Esophagus muscularis mucosa (tissue), 4 donors: ENCODE measurements at places on chromosomes 6 and 20. TPM values are rescaled to one million over a fixed set of nuclear protein-coding genes. Genes with fewer than 3 reads are reported as not detected.

- DNase-seq = no peak
Observed at GRCh38 chr6:31687321-31687720, 6.5 kb upstream of the LY6G5C start.

DNA sequence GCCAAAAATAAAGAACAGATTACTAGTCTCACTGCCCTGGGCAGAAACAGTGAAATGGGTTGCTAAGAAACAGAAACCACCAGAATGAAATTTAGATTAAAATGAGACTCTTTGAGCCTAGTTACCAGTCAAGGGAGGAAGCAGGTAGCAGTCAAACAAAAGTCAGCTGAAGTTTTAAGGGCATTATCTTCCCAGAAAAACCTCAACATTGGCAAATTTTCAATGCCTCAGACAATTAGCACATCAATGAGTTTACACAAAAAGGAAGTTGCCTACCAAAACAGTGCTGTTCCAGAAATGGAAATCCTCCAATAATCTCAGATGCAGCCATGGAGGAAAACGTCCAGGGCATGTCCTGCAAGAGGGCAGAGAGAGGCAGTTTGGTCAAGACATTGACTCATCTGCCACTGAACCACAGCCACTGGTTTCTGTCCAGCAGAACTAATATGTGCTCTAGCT lies 399.7 kb upstream of the ADGRB3 start:
- no peak for DNase-seq

DNA sequence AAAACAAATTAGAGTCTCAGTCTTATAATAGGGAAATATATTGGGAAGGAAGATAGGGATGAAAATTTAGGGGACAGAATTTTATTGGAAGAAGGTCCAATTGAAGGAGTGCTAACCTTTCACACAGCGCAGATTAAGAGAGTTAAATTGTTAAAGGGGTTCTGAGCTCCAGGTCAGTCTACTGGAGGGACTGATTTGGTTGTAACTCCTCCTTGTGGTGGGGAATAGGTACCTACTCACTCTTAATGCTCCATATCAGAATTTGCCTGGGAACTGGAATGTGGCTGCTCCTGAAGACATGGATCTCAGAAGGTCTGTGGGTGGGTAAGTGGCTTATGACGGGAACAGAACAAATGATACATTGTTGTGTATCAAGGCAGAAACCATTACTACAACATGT lies 143.5 kb downstream of the FLRT3 start:
- DNase-seq = no peak

DNA sequence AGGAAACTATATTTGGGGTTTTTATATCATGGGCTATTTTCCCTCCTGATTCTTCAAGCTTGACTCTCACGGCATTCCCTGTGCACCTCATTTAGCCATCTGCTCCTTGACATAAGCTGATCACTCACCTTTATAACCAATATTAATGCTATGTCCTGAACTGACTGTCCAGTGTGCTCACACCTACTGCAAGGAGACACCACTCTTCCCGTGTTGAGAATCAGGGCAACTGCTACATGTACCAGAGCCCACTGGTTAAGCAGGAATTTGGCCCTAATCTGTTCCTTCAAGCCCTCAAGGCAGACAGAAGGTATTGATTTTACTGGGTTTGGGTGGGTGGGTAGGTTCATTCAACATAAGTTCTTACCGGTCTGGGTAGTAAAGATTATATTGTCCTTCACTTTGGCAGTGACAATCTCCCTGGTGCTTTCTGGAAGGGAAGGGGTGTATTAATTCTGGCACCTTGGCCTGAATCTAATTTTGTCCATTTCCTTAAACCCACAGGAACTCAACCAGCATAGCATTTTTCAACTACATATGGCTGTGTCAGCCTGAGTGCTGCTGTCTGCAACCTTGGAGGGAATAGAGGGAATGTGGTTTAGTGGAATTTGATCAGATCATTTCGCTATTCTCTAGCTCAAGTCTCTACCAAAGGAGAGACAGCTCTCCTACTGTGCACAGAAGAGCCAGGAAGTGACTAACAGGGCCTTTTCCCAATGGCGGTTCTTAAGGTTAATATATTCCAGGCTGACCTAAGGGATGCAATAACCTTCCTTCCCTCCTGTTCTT lies 293.2 kb downstream of the BTBD9 start:
- no peak for DNase-seq

DNA sequence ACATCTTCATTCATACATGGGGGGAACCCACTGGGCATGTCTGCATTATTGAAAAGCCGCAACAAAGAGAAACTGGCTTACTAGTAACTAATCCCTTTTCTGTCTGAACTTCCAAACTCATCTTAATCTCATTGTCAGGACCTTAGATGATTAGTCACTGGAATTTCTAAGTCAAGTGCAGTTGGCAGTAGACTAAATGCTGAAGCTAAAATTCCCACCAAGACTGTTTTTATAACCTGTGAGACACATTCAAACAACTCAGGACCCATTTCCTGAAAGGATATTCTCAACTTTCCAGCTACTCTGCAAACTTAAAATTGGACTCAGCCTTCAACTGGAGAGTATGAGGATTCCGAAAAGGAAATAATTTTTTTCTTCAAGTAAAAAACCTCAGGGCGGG lies 94.8 kb upstream of the SCAF8 start:
- DNase-seq = no peak

GRCh38 chr6:134787261-134787877 lies 162.5 kb downstream of the ALDH8A1 start:
- no peak for DNase-seq

The CST2 gene
- total RNA-seq = not detected

The RHAG gene
- total RNA-seq = 1.4 TPM
